Heart right ventricle (tissue), 16 donors: ENCODE measurements at places on chromosomes 5 and 9.

DNA sequence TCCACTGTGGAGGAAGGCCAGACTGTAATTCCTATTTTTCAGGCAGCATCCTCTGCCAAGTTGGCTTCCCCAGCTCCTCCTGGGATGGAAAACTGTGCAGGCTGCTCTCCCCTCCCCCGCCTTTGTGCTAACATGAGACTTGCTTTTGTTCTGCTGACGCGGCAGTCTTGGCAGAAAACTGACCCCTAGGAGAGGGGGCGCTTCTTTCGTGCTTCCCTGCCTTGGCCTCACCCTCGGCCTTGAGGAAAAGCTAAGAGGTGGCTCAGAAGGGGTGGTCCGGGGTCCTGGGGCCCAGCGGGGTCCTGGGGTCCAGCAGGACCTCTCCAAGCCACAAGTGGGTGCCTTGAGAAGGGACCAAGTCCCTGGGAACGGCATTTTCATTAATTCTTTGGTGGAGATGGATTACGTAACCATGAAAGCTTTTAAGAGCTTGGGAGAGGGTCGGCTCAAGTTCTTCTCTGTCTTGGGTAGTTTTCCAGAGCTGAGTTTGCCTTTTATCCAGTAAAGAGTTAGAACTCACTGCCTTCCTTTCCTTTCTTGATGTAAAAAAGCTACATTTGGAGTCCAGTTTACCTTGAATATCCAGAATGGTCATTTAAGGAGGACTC lies 51.0 kb downstream of the SH3PXD2B start:
- peak; percentile 69 for DNase-seq

DNA sequence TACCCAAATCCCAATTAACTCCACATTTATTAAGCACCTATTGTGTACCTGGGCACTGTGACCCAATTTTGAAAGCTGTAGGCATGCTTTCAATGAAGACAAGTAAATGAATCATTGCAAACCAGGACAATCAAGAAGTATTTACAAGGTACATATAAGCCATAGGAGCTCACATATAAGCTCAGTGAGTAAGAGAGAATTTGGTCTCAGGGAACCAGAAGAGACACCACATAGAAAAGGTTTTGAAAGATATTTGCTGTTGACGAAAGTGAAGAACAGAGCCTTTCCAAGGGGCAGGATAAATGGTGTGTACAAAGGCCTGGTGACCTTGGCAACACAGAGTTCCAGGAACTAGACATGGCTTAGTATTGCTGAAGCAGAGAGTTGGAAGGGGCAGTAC lies 187.6 kb downstream of the CD180 start:
- no peak for DNase-seq

DNA sequence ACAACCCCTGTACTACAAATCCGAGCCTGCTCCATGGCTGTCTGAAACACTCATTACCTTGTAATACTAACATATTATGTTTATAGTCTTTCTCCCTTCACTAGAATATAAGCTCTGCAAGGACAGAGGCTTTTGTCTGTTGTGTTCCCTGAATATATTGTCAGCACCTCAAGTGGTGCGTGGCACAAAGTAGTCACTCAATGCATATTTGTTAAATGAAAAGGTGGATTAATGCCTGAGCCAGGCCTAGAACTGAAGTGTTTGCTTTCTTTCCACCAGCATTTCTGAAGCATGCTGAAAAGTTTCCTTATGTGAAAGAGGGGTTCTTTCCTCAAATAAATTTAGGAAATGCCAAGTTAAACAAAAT lies 36.3 kb downstream of the ELL2 start:
- DNase-seq, result no peak

DNA sequence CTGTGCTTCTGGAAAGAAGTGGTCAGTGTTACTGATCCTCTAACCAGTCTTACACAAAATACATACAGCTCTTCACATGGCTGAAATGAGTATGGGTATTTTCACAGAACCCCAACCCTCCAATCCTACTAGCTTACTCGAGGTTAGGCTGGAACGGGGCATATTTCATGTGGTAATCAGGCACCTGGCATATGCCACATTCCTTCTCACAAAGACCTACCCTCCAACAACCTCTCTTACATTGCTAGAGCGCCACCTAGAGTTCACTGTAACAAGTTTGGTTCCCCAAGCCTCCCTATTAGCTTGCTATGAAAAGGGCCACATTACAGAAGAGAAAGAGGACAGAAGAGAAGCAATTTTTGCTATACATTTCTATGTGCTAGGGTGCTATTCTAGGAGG lies 597.3 kb downstream of the PRELID2 start:
- no peak for DNase-seq

DNA sequence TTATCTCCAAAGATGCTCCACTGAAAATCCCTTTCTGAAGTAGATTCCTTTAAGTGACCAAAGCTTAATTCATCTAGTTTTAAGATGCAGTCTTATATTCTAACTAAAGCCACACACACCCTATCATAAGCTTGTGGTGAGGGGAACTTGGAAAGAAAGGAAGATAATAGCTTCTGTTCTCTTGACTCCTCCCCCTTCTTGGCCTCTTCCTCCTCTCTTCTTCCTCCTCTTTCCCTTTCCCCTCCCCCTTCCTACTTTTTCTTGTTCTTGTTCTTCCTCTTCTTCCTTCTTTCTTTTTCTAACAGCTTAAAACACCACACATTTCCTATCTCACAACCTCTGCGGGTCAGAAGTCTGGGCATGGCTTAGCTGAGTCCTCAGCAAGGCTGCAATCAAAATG lies 23.5 kb downstream of the IL7R start:
- no peak for DNase-seq
